Amniotic stem cell (primary cell): ENCODE measurements at places on chromosomes 6 and 20.

DNA sequence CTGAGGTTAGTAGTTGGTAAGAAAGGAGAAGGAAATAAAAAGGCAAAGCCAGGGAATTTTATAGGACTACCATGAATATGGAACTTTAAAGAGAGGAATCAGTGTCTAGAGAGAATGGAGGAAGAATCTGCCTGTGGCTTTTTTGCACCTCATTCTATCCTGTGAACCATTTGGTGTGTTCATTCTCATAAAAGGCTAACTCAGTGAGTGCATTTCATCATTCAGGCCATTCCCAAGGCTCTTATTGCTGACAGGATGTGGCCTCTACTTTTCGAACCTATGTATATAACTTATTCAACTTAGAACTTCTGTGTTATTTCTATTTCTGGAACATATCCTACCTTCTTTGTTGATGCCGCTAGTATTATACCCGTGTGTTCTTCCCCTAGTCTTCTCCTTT, 27.1 kb downstream of the HSF2 start:
- DNase-seq = no peak

- no peak for DNase-seq
These were observed 51.8 kb downstream of the ABRACL start for GRCh38 chr6:139080255-139080920.

GRCh38 chr6:25788305-25788922, 33.9 kb downstream of the SLC17A4 start:
- no peak for DNase-seq

- no peak for DNase-seq
These were observed 11.0 kb downstream of the LY86 start for GRCh38 chr6:6599468-6599873.

DNA sequence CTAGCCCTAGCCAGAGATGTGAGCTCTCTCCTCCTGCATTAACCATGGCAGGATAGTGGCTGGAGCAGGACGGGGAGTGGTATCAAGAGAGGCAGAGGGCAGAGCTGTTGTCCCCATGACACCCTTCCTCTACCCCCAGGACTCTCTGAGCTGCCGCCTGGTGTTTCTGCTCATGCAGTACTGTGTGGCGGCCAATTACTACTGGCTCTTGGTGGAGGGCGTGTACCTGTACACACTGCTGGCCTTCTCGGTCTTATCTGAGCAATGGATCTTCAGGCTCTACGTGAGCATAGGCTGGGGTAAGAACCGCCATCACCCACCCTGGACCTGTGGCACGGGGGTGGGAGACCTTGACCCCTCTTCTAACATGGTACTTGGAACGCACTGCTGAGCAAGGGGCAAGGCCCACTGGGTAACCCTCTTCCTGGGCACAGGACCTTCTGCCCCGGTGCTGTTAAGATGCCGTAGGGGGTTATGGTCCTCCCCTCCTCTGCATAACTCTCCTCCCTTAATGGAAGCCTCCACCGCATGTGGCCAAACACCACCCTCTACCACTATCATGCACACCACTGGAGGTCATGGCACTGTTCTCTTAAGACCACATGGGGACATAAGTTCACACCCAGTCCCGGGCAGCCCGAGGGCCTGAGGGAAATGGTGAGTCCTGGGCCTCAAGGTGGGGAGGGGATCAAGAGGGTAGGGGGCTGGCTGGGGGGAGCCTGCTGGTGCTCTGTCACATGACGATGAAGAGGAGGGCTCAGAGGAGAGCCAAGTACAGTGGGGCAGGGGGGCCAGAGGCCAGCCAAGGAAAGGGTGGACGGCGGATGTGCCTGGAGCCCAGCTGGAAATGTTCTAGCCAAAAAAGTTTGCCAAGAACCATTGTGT, 25.1 kb downstream of the GLP1R start:
- DNase-seq = no peak

GRCh38 chr20:62529896-62530642, 54.3 kb upstream of the GATA5 start:
- DNase-seq = no peak

GRCh38 chr6:107712665-107713551, 111.2 kb downstream of the SCML4 start:
- DNase-seq = no peak

DNA sequence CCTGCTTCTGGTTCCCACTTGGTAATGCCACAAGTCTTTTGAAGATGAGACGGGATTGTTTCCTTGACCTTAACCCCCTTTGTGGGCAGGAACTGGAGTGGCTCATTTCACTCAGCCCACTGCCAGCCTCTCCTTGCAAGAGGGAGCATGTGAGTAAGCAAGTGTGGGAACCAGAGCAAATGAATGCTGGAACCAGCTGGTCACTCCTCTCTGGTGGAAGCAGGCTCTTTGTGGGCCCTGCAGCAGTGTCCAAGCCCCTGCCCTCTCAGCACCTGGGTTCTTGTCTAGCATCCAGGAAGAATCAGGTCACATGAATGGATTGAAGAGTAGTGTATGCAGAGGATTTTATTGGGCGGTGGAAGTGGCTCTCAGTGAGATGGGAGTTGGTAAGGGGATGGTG, 944.5 kb downstream of the QKI start:
- DNase-seq = no peak

GRCh38 chr20:1317545-1318255, 11.2 kb downstream of the SDCBP2 start:
- DNase-seq = no peak

DNA sequence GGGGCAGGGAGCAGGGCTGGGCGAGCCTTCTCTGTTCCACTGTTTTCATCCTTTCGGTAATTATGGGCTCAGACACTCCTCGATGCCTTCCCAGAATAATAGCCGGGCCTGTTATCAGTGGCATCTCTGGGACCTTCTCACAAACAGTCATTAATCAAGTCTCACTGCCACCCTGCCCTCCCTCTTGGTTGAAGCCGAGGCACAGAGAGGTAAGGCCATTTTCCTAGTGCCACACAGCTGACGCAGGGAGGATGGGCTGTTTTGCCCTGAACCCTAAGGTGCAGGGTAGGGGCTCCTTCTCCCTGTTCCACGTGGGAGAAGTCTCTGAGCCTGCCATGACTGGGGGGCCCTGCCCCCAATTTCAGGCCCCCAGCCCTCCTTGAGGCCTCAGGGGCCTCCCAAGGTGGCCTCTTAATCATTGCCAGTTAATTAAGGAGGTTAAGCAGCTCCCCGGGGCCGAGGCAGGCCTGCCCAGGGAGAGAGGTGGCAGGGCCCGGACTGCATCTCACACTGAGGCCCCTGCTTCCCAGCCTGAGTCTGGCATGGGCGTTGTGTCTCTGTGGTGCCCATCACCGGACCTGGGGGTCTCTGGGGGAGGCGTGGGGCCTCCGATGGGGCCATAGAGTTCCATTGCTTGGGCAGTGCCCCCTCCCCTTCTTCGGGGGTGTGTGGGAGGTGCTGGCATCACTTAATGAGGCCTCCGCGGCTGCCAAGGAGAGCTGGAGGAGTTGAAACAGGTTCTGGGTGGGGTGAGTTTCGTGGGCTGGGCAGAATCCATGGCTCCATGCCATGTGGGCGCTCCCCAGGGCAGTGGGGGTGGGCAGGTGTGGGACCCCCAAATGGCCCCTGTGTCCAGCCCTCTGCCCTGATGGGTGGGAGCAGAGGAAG, 42.9 kb downstream of the CEBPB start:
- DNase-seq = no peak

GRCh38 chr6:166417285-166417691, 34.5 kb upstream of the MPC1 start:
- no peak for DNase-seq

DNA sequence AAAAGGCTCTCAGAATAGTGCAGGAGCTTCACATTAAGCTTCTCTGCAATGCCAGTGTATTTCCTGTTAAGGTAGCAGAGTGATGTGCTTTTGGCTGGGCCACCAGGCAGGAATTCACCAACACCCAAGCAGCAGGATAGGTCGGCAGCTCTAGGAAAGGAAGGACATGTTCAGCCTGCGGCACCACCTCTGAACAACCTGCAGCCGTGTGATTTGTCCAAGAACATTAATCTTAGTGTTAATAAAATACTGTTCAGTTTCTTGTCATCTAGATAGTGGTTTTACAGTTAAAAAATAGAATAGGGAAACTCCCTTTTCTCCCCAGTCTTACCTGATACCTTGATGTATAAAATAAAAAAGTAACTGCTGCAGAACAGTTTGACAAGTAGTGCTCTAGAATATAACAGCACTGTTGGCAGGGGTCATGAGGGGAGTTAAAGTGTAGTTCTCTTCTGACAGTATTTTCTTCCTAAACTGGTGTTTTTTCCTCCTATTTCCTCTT, 18.8 kb downstream of the ZNF292 start:
- no peak for DNase-seq

- DNase-seq = no peak
These were observed 263.6 kb downstream of the CD83 start for GRCh38 chr6:14380901-14381828.

DNA sequence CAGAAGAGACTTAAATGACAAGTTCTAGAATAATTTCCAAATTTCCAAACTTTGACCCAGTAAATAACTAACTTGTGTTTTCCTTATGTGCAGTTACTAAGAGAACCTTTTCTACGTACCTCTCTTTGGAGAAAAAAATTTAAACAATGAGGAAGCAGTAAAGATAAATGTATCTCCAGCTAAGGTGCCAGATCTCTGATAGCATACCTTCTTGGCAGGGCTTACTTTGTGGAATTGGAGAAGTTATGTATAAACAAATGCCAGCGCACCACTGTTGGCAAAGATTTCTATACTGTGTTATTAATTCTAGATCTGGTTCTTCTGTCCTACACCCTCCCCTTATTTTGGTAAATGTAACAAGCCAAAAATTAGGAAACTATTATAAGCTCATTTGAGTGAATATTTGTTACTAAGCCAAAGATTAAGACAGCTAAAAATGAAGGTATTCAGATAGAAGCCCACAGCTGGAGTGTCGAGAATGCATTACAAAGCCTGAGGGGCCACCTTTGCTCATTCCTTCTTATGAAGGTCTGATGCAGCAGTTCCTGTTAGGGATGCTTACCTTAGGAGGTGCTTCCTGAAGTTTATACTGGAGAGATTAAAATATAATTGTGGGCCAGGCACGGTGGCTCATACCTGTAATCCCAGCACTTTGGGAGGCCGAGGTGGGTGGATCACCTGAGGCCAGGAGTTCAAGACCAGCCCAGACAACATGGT, 373.1 kb upstream of the SOX4 start:
- no peak for DNase-seq

DNA sequence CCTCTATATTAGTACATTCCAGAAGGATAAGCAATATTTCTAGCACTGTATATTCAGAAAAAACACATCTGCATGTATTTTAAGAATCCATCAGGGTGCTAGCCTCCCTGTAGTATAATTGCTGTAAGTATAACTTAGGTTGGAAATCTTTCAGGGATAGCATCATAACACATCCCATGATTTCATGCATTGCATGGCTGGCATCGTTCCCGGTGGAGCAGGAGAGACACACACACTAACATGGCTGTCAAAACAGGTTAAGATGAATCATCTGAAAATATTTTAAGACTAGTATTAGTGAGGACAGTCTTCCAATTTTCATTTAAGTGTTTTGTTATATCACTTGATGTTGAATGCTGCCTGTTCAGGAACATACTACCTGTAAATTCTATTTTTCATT, 32.1 kb upstream of the CENPW start:
- peak; percentile 55 for DNase-seq

GRCh38 chr20:39638731-39639130, 676.6 kb downstream of the DHX35 start:
- DNase-seq = no peak

- no peak for DNase-seq
These were observed 57.7 kb downstream of the DHX35 start for GRCh38 chr20:39019805-39020325.

DNA sequence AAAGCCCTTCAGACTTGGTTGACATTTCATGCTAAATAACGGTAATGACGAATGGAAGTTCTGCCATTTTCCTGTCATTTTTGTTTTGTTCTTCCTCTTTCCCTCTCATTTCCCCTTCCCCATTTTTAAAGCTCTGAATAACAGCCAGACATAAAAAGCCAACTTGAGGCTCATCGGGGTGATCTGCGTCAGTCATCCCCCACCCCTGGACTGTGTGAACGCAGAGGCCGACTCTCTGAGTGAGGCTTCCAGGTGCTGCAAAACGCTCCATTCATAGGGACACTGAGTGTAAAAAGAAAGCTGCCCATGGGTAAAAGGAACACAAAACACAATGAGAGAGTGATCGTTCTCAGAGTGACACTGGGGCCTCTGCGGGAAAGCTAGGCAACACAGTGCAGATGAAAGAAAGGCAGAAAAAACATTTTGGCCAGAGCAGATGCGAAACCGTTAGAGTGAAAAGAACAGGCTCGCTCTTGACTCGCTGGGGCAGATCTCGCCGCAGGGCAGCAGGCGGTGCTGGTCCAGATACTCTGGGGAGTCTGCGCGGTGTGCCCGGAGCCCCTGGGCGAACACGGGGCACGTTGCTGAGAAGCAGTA, 684.8 kb downstream of the QKI start:
- no peak for DNase-seq

GRCh38 chr20:40317156-40317790, 371.8 kb downstream of the MAFB start:
- DNase-seq = no peak

- DNase-seq = no peak
These were observed 35.7 kb upstream of the ARID1B start for GRCh38 chr6:156741287-156742073.

- DNase-seq = no peak
These were observed 10.6 kb downstream of the PRR18 start for GRCh38 chr6:166297606-166298005.

DNA sequence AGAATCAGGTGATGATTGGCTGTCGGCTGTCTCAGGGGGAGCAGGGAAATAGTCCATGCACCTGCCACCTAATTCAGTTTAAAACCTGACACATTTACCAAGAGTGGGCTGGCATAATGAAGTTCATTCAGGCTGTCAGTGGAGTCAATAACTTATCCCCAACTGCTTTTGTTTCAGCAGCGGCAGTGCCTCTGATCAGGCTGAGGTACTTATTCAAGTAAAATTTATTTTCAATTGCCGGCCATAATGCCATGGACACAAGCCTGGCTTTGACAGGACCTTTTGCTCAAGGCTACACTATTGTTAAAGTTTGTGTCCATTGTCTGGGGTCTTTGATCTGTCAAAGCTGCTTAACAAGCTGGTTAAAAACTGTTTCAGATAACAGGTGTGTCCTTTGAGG, 20.6 kb downstream of the OLIG3 start:
- DNase-seq = no peak

DNA sequence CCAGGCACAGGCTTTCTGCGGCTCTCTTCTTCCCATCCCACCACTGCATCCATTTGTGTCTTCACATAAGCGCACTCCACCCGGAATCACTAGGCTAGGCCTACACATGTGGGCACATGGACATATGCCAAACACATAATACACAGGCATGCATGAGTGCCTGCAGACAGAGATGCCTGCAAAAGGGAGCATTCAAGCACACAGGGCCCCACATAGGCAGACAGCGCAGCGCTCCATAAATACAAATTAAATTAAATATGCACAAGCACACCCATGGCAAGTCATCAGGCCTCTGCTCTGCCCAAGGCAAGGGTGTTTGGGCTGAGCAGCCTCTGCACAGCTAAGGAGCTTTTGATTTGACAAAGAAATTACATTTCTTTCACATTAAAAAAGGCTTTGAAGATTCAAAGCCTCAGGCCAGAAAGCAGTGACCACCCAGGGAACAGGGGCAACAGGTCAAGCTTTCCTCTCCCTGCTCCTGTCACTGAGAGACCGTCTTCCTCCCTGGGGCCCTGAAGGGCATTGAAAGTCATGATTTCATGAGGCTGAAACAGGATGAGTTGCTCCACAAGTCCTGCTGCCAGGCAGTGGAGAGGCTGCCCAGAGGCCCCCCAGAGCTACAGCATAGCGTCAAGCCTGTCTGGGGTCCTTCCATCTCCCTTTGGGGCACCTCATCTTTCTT, 134.2 kb upstream of the LRFN2 start:
- no peak for DNase-seq
